NCI-H1417 (cell line): ENCODE measurements at places on chromosomes 3 and 15.

- DNase-seq, result peak; percentile 79
Observed at GRCh38 chr3:128559486-128560225, 66.7 kb upstream of the GATA2 start.

DNA sequence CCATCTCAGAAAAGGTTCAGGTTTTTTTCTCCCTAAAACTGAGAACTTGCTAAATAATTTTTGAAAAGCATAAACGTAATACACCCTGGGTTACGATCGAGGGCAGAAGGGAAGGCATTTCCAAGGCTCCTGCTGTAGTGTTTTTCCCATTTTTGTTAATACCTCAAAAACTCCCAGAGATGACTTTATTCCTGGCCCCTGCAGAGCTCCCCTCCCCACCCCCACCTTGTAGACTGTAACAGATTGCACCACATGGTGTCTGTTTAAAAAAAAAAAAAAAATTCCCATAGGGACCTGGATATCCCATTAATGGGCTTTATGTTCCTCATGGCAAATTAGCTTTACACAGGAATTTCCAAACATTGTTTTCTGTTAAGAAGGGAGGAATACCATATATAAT is 38.2 kb downstream of the FEZF2 start:
- no peak for DNase-seq

GRCh38 chr15:58484791-58485600 is 53.2 kb downstream of the LIPC start:
- no peak for DNase-seq

DNA sequence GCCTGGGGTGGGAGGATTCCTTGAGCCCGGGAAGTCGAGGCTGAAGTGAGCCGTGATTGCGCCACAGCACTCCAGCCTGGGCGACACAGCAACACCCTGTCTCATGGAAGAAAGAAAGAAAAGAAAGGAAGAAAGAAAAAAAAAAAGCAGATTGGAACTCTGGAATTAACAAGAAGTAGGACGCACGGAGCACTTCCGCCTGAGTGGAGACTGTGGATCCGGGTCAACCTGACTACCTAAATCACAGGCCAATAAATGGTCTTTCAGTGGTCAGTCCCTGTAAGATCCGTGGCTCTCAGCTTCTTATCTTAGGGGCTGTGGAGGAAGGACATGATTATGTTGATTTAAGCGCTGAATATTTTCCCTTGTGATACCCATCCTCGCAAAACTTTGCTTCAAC is 2.4 kb upstream of the PPARG start:
- DNase-seq, result no peak

GRCh38 chr15:72065801-72066200 is 52.1 kb downstream of the MYO9A start:
- DNase-seq, result no peak

DNA sequence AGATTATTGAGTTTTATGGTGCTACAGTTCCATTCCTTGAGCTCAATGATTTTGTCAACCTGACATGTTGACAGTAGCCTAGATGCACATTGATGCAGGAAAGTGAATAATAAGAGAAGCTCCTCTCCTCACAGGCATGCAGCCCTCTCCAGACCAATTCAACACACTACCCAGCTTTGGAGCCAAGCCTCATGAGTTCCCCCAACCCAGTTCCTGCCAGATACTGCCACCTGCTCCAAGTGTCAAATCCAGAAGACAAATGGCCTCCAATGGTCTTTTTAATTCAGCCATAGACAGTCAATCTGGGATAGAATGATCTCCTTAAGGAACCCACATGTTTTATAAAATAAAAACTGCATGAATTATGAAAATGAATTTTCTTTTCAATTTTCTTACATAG is 83.7 kb upstream of the ARHGEF3 start:
- no peak for DNase-seq

DNA sequence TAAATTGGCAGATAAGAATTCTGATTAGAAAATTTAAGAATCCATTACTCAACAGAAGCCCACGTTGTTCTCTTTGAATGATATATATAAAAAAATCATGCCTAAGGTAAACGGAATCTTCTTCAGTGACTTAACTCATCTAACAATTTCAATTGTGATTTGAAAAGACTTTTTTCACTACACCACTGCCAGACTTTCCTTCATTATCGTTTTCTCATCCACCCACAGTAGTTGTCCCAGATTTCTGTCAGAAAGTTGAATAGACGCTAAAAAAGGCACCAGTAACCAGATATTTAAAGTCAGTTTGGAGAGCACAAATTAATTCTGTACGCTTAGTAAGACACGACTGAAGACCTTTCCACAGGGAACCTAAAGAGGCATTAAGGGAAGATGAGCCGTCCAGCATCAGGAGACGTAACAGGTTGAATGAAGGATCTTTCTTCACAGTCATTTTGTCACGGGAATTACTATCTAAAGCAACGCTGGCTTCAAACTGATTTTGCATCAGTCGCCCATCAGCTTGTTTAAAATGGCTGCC is 1.3 kb downstream of the HIGD1A start:
- DNase-seq, result no peak

- DNase-seq, result no peak
Observed at GRCh38 chr3:112346491-112347122, 13.7 kb downstream of the CD200 start.

- DNase-seq, result peak; percentile 38
Observed at GRCh38 chr3:46705751-46706552, 4.8 kb downstream of the TMIE start.

DNA sequence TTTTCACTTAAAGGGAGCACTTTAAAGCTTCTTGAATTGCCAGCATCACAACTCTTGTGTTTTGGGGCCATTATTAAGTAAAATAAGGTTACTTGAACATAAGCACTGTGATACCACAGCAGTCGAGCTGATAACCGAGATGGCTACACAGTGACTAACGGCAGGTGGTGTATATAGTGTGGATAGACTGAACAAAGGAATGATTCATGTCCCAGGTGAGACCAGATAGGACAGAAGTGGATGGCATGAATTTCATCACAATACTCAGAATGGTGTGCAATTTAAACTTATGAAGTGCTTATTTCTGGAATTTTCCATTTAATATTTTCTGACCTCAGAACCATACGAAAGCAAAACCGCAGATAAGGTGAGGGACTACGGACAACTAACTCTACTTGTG is 40.2 kb downstream of the PBRM1 start:
- DNase-seq, result no peak

- no peak for DNase-seq
Observed at GRCh38 chr3:187833799-187834578, 88.7 kb upstream of the BCL6 start.

- no peak for DNase-seq
Observed at GRCh38 chr3:60147249-60147950, 1097.6 kb upstream of the CFAP20DC start.

DNA sequence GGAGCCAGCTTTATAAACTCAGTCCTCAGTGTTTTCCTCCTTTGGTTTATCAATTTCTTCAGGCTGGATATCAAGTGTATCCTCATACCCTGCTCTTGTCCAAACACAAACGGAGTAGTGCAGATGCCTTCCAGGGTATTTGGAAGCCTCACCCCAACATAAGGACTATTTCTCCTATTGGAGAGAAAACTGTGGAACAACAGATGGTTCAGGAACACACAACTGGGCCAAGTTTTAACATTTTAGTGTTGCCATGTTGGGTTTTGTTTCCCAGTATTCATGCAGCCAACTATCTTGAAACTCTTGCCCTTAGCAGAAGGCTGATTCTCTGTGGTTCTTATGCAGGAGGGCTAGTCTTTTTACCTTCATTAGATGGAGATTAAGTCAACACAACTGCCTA is 398.1 kb downstream of the GABRB3 start:
- no peak for DNase-seq

DNA sequence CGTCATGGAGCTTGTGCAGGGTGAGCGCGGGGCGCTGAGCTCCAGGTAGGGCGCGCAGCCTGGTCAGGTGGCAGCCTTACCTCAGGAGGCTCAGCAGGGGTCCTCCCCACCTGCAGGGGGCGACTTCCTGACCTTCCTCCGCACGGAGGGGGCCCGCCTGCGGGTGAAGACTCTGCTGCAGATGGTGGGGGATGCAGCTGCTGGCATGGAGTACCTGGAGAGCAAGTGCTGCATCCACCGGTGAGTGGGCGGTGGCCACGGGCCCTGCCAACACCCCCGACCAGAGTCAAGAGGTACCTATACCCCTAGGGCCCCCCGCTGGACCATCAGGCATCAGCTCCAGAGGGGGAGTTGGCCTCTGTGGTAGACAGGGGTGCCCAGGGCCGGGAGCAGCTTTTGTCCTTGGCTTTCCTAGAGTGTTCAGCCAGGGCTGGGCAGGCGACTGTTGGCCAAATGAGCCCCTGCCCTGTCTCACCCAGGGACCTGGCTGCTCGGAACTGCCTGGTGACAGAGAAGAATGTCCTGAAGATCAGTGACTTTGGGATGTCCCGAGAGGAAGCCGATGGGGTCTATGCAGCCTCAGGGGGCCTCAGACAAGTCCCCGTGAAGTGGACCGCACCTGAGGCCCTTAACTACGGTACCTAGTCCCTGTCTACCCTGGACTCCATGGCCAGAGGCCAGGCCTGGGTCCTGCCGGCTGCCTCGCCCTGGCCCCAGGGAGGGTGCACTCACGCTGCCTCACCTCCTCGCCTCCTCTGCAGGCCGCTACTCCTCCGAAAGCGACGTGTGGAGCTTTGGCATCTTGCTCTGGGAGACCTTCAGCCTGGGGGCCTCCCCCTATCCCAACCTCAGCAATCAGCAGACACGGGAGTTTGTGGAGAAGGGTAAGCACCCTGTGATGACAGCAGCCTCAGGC is 9.1 kb downstream of the FES start:
- DNase-seq, result no peak

DNA sequence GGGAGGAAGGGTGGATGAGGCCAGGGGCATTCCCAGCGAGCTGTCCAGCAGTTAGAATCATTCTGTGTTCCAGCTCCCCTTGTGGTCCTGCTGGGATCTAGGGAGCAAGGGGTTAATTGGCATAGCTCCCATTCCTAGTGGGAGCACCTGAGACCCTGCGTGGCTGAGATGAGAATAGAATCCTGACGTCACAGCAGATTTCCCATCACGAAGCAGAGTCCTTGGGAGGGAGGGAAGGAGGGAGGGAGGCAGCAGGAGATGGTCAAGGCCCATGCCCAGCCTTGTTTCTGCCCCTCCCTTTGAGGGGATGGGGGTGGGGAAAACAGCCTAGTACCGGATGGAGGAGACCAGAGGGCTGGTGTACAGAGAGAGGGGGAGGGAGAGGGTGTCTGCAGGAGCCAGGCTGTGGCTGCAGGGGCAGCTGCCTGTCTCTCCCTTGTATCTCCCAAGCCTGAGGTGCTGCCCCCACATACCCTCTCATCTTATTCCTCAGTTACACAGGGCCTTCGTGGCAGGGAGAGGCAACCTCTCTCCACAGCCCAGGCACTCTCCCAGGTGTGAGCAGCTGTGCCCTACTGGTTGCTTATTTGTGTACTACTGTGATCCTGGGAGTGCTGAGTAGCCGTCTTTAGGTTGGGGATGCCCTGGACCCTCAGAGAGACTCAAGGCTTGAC is 5.4 kb downstream of the TYRO3 start:
- no peak for DNase-seq

DNA sequence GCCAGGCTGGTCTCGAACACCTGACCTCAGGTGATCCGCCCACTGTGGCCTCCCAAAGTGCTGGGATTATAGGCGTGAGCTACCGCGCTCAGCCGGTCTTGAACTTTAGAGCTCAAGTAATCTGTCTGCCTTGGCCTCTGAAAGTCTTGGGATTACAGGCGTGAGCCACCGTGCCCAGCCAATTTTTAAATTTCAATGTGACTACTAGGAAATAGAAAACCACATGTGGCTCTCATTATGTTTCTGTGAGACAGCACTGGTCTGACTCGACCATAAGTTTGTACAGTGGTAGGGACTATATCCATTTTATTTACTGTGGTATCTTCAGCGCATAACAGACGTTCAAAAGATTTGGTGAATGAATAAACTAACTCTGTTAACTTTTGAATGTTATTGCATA is 9.1 kb downstream of the ZFAND6 start:
- no peak for DNase-seq

- DNase-seq, result no peak
Observed at GRCh38 chr3:126051234-126051633, 32.7 kb downstream of the SLC41A3 start.

GRCh38 chr3:24963762-24964625 is 464.1 kb upstream of the RARB start:
- DNase-seq, result peak; percentile 12

- no peak for DNase-seq
Observed at GRCh38 chr3:39097716-39098472, 9.5 kb downstream of the GORASP1 start.

GRCh38 chr15:85880501-85881190 is 85.9 kb upstream of the KLHL25 start:
- no peak for DNase-seq

- DNase-seq, result no peak
Observed at GRCh38 chr3:45606991-45607712, 12.6 kb downstream of the LIMD1 start.

DNA sequence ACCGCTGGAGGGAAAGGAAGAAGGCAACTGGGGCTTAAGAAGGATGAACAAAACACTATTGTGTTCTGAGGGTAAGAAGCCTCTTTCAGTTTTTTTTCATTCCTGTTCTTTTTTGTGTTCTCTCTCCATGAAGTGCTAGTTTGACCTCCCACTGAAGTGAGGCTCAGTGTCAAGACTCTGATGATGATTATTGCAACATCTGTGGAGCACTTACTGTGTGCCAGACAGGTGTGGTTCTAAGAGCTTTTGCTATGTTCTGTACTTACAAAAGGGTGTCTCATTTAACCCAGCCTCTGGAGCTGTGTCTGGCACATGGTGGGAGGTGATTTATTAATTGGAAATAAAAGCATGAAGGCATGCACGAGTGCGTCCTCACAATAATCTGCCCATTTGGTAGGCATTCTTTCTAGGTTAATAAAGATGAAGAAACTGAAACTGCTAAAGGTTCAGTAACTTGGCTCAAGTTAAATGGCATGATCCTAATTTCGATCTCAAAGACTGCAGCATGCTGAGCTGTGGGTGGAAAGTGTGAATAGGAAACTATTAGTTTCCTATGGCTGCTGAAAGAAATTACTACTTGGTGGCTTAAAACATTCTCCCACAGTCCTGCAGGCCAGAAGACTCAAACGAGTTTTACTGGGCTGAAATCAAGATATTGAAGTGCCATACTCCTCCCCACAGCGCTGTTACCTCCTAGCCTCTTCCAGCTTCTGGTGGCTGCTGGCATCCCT is 38.5 kb upstream of the VEPH1 start:
- DNase-seq, result no peak

- no peak for DNase-seq
Observed at GRCh38 chr15:97012986-97013385, 682.5 kb downstream of the NR2F2 start.

- DNase-seq, result no peak
Observed at GRCh38 chr3:125085166-125085565, 29.4 kb upstream of the HEG1 start.

GRCh38 chr3:15452156-15452555 is 24.8 kb downstream of the EAF1 start:
- no peak for DNase-seq

GRCh38 chr3:71384837-71385716 is 198.5 kb downstream of the FOXP1 start:
- no peak for DNase-seq
